ENCODE measurements at places on chromosomes 13 and 19.

DNA sequence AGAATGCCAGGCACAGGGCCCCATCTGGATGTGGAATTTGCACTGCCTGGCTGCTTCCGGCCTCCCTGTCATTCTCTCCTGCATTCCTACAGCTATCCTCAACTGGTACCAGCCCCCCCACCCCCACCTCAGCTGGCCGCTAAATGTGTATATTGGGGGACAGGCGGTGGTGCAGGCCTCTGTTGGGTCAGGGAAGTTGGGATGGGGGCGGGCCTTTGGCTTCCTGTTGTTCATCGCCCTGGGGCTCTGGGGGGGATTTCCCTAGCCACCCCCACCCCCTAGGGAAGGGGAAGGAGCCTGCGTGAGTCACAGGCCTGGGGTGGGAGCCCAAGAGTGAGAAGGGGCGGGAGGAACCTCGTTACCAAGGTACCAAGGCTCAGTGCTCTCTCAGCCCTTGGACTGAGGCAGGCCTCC lies 10.6 kb downstream of the POU2F2 start:
- peak; percentile 52 for DNase-seq

- DNase-seq, result no peak
Measured at GRCh38 chr19:311813-312261, 20.6 kb upstream of the PLPP2 start.

DNA sequence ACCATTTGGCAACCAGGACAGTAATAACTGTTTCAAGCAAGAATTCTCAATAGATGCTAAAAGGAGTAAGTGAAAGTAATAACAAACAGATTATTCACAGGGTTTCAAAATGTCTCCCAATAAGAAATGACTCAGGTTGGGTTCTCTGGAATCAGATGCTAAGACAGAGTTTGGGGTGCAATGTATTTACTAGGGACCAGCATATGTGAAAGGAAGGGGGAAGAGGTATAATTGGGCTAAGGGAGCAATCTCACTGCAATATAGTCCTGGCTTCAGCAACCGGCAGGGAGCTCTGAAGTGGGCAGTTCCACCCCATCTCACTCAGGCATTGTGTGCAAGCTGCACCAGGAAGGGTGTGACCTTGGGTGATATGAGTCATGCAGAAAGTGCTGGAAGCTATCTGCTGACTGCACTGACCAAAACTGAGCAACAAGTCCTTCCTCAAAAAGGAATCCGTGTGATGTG lies 23.4 kb downstream of the ZDHHC20 start:
- peak; percentile 63 for DNase-seq

- DNase-seq, result no peak
Measured at GRCh38 chr19:576768-577438, 4.5 kb downstream of the BSG start.

- no peak for DNase-seq
Measured at GRCh38 chr19:38361633-38362075, 12.7 kb upstream of the PSMD8 start.

DNA sequence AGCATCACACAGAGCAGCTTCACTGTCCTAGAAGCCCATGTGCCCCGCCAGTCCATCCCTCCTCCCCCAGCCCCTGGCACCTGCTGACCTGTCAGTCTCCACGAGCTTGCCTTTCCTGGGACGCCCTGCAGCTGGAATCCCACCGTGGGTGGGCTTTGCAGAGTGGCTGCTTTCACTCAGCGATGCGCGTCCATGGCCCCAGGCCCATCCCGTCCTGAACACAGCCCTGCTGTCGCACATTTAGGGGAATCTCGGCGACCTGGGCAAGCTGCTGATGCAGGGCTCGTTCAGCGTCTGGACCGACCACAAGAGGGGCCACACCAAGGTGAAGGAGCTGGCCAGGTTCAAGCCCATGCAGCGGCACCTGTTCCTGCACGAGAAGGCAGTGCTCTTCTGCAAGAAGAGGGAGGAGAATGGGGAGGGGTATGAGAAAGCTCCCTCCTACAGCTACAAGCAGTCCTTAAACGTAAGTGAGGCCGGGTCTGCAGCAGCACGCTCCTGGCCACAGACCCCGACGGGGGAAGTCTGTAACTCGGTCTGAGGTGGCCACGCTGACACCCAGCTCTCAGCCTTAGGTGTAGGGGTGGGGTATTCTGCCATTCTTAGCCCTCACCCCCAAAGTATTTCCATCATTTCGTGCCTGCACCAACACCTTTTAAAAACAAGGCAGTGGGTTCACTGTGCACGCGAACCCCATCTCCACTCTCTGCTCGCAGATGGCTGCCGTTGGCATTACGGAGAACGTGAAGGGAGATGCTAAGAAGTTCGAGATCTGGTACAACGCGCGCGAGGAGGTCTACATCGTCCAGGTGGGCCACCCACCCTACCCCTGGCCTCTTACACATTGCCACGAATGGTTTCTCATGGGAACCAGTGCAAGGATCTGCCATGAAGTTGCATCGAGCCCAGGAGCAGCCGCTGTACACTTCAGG lies 18.3 kb upstream of the F7 start:
- DNase-seq, result no peak

GRCh38 chr13:29185926-29186325 lies 365.8 kb downstream of the MTUS2 start:
- DNase-seq, result no peak

- no peak for DNase-seq
Measured at GRCh38 chr19:56671613-56671994, at the start of gene ZNF835. TSS of gene ZNF835 (minus strand) at chr19:56671757. CDS start at chr19:56665198, 6,559 bp downstream.

- DNase-seq, result no peak
Measured at GRCh38 chr13:28037399-28037798, 48.9 kb upstream of the URAD start.

- no peak for DNase-seq
Measured at GRCh38 chr13:45416516-45417128, 1.6 kb downstream of the SLC25A30 start.

GRCh38 chr19:39032063-39032918 lies at the start of gene FBXO27:
TSS of gene FBXO27 (minus strand) at chr19:39032549. CDS start at chr19:39032227, 322 bp downstream.
- DNase-seq, result no peak

- no peak for DNase-seq
Measured at GRCh38 chr19:15976836-15977689, 28.3 kb downstream of the OR10H4 start.

DNA sequence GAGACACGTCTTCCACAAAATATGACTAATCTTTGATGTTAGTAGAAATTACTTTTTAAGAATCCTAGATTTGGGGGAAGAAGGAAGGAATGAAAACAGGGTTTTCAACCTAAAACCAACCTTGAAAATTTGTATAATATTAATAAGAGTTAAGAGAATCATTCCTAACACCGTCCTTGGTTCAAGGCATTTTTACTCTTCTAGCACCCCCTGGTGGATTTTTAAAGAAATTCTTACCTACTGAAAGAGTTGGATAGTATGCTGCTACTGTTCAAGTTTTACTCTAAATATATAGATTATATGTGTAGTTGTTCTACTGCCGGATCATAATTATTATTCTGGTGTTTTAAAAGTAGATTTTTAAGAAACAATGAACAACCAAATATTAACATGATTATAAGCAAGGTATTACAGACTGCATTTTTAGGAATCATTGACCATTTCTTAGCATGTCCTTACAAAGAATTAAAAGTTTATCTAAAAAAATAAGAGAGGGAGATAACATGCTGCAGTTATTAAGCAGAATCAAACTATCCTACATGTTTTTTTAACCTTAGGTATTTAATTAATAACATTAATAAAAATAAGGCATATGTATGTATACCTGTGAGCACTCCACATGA lies 7.4 kb upstream of the SLITRK6 start:
- DNase-seq, result no peak

- no peak for DNase-seq
Measured at GRCh38 chr19:38837656-38838121, 6.1 kb upstream of the ECH1 start.

DNA sequence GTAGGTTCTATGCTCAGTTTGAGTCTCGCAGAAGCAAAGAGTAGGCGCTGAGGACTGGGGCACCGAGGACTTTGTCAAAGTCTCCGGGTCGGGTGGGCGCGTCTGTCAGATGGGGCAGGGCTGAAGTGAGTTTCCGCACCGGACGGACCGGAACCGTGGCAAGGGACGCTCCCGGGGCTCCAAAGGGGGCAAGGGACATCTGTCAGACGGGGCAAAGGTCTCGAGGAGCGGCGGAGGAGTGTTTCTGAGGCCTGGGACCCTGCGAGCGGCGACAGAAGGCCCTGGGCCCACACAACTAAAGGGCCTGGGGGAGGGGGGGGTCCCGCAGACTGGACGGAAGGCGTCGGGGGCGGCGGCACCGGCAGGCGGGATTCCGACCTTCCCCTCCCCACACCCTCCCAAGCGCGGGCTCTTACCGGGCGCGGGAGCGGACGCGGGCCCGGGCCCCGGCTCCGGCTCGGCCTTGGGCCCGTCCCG lies 13.3 kb upstream of the AKAP8L start:
- DNase-seq, result no peak

DNA sequence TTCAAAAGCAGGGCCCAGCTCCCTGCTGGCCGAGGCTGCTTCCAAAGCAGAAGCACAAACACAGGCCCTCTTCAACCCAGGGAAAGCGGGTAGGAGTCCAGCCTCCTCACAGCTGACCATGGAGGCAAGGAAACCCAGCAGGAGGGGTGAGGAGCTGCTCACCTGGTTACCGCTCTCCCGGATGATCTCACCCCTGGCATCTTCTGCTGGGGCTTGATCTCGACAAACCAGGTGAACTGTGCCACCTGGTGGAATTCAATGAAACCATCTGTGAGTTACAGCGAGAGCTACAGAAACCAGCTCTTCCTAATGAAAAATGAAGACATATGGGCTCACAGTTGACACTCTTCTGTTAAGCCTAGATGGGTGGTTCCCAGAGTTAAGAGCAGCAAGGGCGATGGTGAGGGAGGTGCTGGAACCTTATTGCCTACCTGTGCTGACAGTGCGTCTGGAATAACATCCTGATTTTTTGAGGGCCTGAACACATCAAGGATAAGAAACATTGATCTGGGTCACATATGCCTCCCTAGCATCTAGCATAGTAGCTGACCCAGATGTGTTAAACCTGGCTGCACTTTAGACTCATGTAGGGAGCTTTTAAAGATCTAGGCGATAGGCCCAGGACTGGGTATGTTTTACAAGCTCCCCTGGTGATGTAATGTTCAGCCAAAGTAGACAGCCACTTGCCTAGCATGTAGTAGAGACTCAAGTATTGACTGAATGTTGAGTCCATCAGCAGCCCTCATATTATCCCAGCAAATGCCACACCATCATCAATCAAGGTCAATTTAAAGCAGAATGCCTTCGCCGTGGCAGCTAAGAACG lies 6.1 kb downstream of the DHRS12 start:
- no peak for DNase-seq

DNA sequence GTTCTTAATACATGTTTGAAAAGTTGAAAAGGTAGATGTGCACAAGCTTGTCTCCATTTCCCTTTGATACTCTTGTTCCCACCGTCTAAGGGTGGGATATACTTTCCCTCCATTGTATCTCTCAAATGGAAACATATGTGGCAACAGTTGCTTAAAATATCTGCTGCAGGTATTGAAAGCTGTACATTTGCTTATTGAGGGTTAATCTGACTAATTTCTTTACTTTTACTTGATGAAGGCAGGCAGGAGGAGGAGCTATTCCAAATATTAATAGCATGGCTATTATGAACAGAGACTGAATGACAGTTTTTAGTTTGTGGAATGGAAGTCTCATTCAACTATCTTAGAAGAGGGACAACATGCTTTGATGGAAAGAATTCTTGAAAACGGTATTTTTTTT lies 103.8 kb downstream of the SLC10A2 start:
- DNase-seq, result no peak

GRCh38 chr13:48094404-48094780 lies 512 bp downstream of the MED4 start:
- DNase-seq, result no peak

GRCh38 chr13:46296115-46296822 lies 84.5 kb downstream of the LRRC63 start:
- no peak for DNase-seq

- no peak for DNase-seq
Measured at GRCh38 chr19:10390652-10391286, 10.4 kb upstream of the TYK2 start.

DNA sequence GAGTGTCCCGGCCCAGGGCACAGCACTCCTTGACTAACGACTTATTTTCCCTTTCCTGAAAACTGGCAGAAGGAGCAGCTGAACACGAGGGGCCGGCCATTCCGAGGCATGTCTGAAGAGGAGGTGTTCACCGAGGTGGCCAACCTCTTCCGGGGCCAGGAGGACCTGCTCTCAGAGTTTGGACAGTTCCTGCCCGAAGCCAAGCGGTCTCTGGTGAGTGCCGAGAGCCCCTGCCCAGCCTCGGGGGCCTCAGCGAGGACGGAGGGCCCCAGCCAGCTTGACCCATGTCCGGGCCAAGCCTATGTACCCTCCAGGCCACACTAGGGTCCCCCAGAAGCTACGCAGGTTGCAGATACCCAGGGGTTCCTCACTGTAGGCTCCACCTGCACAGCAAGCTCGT lies 17.7 kb downstream of the SIN3B start:
- DNase-seq, result no peak

- no peak for DNase-seq
Measured at GRCh38 chr13:74289861-74290773, 155.9 kb upstream of the KLF12 start.

- no peak for DNase-seq
Measured at GRCh38 chr13:75803164-75803611, 167.1 kb downstream of the LMO7 start.

DNA sequence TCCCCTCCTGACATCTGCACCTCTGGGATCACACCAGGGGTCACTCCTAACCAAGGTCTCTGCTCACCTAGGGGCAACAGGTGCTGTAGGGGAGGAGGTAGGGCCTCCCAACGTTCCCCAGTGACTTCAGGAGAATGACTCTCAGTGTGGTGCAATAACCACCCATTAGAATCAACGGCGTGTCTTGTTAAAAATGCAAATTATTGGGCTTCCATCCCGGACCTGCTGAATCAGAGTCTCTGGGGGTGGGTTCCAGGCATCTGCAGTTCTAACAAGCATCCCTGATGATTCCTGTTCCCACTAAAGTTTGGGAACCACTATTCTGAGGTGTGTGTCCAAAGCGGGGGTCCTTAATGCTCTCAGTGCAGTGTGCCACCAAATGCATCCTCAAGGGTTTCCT lies 84.6 kb downstream of the CRYL1 start:
- no peak for DNase-seq

DNA sequence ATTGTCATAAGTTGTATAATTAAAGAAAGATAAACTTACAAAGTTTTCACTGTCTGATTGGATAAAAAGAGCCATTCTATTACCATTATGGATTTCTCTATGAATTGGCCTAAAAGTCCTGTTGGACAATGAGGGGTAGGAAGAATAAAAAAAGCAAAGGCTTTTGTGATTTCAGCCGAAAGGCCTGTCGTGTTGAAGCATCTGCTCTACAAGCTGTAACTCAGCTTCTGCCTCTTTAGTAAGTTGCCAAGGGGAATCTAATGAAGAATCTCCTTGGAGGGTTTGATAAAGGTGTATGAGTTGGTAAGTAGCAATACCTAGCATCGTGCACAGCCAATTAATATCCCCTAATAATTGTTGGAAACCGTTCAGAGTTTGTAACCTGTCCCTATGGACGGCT lies 25.2 kb upstream of the ERVV-1 start:
- DNase-seq, result no peak

Measured in GM12878 (cell line).